Activated CD4-positive, alpha-beta T cell treated with anti-CD3 and anti-CD28 coated beads, Interleukin-2, amount 50 U/mL, for 4 hours (primary cell): ENCODE measurements at places on chromosomes 1 and 21.

GRCh38 chr1:239587574-239588369 lies 201.4 kb downstream of the CHRM3 start:
- DNase-seq = no peak

GRCh38 chr1:116277840-116278540 lies 95.1 kb upstream of the ATP1A1 start:
- no peak for DNase-seq

DNA sequence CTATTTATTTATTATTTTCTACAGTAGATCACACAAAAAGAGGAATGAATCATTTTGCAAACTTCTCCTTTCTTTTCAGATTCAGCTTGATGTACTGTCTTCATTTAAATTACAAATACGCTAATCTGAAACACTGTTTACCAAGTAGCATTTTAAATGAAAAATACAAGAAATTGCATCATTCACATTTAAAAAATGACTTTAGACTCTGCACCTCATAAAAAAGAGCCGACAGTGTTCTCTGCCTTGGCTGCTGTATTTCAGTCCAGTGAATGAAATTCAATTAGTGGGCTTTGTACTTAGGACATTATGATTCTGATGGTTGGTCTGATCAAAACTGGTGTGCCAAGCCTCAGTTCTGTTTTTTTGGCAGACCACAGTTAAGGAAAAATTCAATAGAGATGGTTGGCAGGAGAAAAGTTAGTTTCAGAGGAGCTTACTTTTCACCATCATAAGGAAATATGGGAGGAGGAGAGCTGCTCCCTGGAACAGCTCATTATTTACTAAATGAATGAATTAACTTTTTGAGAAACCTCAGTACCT lies 222.4 kb upstream of the ESRRG start:
- no peak for DNase-seq

GRCh38 chr1:89810880-89811279 lies 10.0 kb upstream of the LRRC8D start:
- DNase-seq = no peak

GRCh38 chr21:26085127-26085526 lies 85.4 kb downstream of the APP start:
- DNase-seq = no peak
